ENCODE measurements at places on chromosomes 2 and 18. TPM values are rescaled to one million over a fixed set of nuclear protein-coding genes. Genes with fewer than 3 reads are reported as not detected.

Gene AKAIN1
- not detected for total RNA-seq

- no peak for DNase-seq
These were observed 45.9 kb upstream of the SPOPL start for GRCh38 chr2:138455691-138456090.

- DNase-seq = no peak
These were observed 11.5 kb upstream of the DIPK1C start for GRCh38 chr18:74468547-74469061.

GRCh38 chr2:86336675-86337243 is 667 bp downstream of the REEP1 start:
- no peak for DNase-seq

- no peak for DNase-seq
These were observed 335.0 kb upstream of the TRIB2 start for GRCh38 chr2:12381543-12382325.

Gene HOXD13
- total RNA-seq = not detected

Gene ZNF385B
- 40.3 TPM for total RNA-seq

- DNase-seq = no peak
These were observed 45.2 kb upstream of the GLS start for GRCh38 chr2:190835303-190835930.

DNA sequence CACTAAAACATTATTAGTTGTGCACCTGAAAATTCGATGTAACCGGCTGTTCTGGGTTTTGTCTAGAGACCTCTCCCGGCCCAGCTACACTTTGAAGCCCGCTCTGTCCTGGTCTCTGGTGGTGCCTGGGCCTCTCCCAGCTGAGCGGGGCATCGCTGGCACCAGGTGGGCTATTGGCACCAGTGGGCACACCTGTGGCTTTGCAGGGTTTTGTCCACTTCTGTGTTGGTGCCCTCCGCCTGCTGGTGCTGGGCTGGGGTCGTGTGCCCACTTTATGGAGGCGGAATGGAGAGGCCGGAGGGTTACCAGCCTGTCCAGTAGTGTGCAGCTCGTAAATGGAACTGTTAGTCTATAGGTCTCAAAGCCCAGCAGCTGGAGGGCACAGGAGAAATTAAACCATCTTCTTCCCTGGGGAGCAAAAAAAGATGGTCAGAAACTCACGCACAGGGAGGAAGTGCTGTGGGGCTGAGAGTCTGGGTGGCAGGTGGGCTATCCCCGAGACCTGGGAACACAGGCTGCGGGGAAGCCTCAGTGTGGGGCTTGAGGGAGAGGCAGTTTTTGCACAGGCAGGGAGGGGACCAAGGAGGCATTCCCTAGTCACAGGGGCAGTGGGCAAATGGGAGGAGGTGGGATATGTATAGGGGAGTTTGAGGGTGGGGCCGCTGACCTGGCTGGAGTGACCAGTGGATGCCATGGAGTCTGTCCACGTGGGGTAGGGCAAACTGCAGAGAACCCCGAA is 30.4 kb downstream of the SH3BP4 start:
- no peak for DNase-seq

DNA sequence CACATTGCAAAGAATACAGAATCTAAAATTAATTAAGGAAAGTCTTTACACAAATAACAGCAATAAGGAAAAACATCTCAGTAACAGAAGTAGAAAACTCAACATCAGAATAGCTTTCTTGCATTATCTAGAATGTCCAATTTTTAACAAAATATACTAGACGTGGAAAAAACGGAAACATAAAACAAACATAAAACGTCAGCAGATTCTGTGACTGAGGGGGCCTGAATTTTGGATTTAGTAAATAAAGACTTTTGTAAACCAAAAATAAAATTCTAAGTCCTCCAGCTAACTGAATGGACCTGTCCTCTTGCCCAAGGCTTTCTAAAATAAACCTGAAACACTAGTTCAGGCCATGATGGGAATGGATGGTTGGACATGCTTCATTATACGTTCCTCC is 773.5 kb upstream of the LRRTM1 start:
- DNase-seq = no peak

Gene XIRP2
- 3.9 TPM for total RNA-seq

Gene BOLL
- total RNA-seq = 65.0 TPM

GRCh38 chr18:45408218-45408617 is 207.1 kb upstream of the SLC14A2 start:
- no peak for DNase-seq

DNA sequence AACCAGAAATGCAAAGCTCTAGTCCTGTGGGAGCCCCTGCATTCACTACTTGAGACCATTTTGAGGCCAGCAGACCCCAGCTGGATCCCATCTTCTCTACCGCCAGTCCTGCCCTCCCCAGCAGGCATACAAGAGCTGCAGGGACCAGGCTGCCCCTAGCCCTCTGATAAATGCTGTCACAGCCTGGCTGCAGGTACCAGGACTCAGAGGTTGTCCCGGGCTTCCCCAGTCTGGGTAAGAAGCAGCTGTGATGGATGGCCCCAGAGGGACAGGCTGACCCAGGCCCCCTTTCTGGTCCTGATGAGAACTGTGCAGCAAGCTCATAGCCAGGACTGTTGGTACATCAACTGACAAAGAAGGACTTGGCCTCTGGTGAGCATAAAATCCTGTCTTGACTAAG is 132.9 kb upstream of the APCDD1 start:
- no peak for DNase-seq

GRCh38 chr2:65112633-65113032 is 17.3 kb downstream of the RAB1A start:
- no peak for DNase-seq

- peak; percentile 13 for DNase-seq
These were observed 40.0 kb downstream of the STEAP3 start for GRCh38 chr2:119263656-119264055.

Gene SERPINB7
- total RNA-seq = not detected

Gene CEP68
- 28.2 TPM for total RNA-seq

DNA sequence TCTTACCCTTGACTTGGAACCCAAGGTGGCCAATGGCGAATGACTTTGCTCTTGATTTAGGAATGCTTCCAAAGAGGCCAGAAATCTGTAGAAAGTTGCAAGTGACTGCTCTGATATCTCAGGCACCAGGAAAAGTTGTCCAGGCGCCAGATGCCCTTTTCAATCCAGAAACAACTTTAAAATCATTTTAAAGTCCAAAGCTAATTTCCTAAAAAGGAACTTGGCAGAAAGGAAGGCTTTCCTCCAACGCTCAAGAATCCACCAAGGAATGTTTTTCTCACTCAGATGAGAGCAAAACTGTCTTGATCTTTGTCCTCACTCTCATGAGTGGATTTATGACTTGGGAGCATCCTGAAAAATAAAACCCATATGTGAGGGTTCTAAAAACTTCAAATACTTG is 5.3 kb downstream of the NGEF start:
- peak; percentile 76 for DNase-seq

DNA sequence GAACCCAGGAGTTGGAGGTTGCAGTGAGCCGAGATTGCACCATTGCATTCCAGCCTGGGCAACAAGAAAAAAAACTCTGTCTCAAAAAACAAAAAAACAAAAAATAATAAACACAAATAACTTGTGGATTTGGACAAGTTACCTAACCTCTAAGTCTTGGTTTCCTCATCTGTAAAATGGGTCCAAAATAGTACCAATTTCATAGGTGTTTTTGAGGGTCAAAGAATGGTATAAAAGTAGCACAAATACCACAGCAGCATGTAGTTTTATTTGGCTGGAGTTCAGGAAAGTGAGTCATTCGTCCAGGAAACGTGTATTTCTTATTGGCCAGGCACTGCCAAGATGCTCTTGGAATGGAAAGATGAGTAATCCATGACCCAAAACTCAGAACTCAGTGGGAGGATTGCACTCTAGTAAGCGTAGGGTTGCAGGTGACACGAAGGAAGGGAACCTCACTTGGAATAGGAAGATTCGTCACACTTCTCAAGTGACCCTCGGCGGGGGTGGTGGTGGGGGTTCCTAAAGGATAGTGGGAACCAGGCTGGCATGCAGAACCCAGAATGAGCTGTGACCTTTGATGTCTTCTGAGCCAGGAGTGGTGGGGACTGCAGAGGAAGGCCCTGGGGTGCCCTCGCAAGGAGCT is 24.4 kb downstream of the GRHL1 start:
- no peak for DNase-seq

Gene L3MBTL4
- 50.9 TPM for total RNA-seq

Gene SCN7A
- total RNA-seq = 8.7 TPM
